Activated T-cell treated with anti-CD3 and anti-CD28 coated beads for 4 hours (primary cell): ENCODE measurements at places on chromosomes 2 and 18.
A peak's percentile ranks its signal among the peaks of the same experiment; 100 is the strongest.

GRCh38 chr2:24793761-24794435 is 673 bp downstream of the CENPO start:
- DNase-seq, result peak; percentile 5

DNA sequence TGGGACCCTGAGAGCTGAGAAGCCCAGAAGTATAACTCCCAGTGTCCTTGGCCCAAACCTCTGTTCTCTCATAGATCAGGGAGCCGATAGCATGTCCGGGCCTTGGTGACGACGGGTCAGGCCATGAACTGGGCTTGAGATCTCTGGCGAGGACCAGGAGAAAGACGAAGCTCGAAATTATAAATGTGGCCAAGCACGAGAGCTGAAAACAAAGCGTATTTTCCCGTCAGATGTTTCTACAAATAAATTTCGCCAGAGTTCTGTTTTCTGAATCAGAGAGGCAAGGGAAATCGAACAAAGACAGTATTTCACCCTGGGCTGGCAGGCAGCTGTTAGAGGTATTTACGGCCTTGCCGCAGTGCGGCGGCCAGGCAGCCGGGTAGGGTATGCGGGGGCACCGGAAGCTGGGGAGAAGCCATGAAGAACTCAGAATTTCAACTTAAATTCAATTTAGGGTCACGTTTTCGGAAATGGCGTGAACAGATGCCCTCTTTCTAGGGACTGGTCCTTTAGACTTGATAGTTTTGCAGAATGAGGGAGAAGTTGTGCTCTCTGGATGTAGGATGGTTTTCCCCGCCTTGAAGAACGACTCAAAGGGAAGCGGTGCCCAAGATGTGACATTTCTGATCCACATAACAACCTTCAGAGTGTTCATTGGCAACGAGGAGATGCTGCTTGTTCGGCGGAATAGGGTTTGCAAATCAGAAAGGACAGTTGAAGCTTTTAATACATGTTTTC is 9.6 kb downstream of the HOXD8 start:
- no peak for DNase-seq

GRCh38 chr2:47896450-47896968 is 9.8 kb downstream of the FBXO11 start:
- no peak for DNase-seq

DNA sequence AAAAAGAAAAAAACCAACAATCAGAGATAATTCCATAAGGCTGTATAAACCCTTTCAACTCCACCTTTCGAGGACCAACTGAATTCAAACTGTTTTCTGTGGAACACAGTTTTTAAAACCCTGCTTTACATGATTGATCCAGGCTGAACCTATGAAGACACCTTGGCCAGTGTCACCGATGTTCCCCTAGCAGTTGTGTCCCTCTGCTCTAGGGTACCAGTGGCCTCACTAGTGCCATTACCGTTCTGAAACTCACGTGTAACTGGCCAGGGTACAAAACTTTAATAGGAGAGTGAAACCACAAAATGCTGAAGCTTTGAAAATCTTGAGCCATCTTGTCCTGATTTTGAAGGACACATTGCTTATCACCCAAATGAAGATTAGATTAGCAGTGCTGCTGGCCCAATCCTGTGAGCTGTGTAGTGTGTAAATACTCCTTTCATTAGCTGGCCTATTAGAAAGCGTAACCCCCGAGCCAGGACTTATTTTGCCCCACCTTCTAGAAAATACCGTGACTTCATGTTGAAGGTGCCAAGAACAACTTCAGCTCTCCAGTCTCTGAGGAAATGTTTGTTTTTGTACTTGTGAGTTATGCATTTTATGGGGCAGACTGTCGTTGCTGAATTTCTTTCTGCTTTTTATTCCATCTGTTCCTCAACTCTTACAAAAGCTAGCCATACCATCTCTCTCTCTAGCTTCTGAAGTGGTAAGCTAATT is 147.8 kb upstream of the MAP3K20 start:
- DNase-seq, result no peak

- DNase-seq, result no peak
Measured at GRCh38 chr2:217338306-217338916, 478.5 kb upstream of the TNP1 start.
